ENCODE measurements at places on chromosomes 2 and 18. TPM values are rescaled to one million over a fixed set of nuclear protein-coding genes. Genes with fewer than 3 reads are reported as not detected.

The EFEMP1 gene
- total RNA-seq = 54.6 TPM

The SKOR2 gene
- total RNA-seq = not detected

The UGT1A10 gene
- not detected for total RNA-seq

DNA sequence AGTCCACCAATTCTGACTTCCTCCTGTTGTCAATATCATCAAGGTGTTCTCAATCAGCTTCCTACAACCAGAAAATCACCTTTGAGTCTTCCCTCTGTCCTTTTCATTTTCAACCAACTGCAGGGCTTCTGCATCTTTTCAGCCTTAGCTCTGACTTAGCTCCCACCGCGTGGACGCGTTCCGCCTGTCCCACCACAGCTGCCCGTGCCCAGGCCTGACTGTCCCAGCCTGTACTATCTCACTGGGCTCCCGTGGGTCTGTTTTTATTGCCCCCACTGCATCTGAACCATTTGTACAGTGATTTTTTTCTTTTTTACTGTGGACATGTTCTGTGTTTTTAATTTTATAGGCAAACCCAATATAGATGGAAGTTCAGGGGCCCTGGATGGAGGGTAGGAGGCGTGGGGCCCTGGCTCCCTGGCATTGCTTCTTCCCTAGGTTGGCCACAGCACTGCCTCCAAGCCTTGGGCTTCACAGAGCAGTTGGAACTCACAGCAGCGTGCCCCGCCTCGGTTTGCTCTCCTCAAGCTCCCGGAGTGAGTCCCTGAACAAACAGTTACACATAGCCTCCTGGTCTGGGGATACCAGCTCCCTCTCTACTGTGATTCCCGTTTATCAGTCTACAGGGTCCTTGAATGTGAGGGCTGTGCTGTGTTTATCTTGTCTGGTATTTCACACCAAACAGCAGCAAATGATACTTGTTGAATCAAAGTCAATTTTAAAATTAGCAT lies 280.6 kb upstream of the PXDN start:
- H3K27me3 ChIP-seq = no peaks in the 10 kb centered on the region
- H3K36me3 ChIP-seq = no peaks in the 10 kb centered on the region
- H3K4me1 ChIP-seq = no peaks in the 10 kb centered on the region
- no peak overlapping the region for H3K27ac ChIP-seq
- no peak overlapping the region for H3K4me3 ChIP-seq

- H3K27ac ChIP-seq = no peak overlapping the region
- no peak overlapping the region for H3K4me3 ChIP-seq
- H3K27me3 ChIP-seq = no peaks in the 10 kb centered on the region
- no peaks in the 10 kb centered on the region for H3K4me1 ChIP-seq
- H3K36me3 ChIP-seq = no peaks in the 10 kb centered on the region
Observed at GRCh38 chr2:180678625-180678972, 301.8 kb upstream of the UBE2E3 start.

- no peak overlapping the region for H3K4me3 ChIP-seq
- DNase-seq = peak; percentile 73
- no peaks in the 10 kb centered on the region for H3K4me1 ChIP-seq
- H3K27ac ChIP-seq = no peak overlapping the region
- H3K27me3 ChIP-seq = peaks cover 7% of the 10 kb centered on the region
- H3K36me3 ChIP-seq = no peaks in the 10 kb centered on the region
Observed at GRCh38 chr18:63439334-63439733, 17.1 kb upstream of the VPS4B start.

DNA sequence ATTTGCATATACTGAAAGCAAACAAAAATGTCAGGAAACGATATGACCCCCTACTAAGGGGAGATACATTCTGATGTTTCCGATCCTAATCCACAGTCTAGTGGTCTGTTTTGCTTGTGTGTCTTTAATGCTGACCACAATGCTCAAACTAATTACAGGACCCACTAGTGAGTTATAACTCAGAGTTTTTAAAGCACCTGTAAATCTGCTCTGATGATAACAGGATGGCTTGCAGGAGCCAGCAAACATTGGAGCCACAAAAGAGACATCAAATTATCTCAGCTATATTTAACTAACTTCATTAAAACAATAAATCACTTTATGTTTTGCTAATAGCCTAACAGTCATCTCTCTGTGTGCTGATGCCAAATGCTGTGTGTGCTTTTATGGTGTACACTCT lies 300.3 kb downstream of the NBAS start:
- no peak for DNase-seq
- H3K27me3 ChIP-seq = no peaks in the 10 kb centered on the region
- no peak overlapping the region for H3K27ac ChIP-seq

GRCh38 chr18:41871229-41872000 lies 83.6 kb upstream of the PIK3C3 start:
- no peaks in the 10 kb centered on the region for H3K27me3 ChIP-seq
- H3K27ac ChIP-seq = no peak overlapping the region
- no peak overlapping the region for H3K4me3 ChIP-seq
- no peaks in the 10 kb centered on the region for H3K36me3 ChIP-seq
- no peaks in the 10 kb centered on the region for H3K4me1 ChIP-seq

DNA sequence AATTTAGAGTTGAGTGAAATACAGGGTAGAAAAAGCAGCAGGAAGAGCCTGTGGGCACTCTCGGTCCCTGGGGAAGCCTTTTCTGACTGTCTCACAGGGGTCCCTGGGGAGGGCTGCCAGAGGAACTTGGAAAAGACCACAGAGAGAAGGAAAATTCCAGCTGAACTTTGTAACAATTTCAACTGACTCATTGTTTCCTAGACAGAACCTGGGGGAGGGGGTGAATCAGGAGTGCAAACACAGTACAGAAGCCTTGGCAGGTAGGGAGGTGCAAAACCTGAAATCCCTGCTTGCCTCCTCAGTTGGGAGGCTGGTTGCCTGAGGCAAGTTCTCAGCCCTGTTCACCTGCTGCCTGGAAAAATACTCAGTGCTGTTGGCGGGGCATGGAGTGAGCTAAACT lies 106.8 kb downstream of the GRB14 start:
- DNase-seq = peak; percentile 57
- no peak overlapping the region for H3K4me3 ChIP-seq
- peaks cover 6% of the 10 kb centered on the region for H3K4me1 ChIP-seq
- no peaks in the 10 kb centered on the region for H3K36me3 ChIP-seq
- peak overlapping the region; percentile 72 for H3K27ac ChIP-seq
